ENCODE measurements at places on chromosomes 11 and 22.
A peak's percentile ranks its signal among the peaks of the same experiment; 100 is the strongest.

GRCh38 chr11:128290106-128290840 is 297.1 kb downstream of the ETS1 start:
- peak; percentile 35 for DNase-seq

- no peak for DNase-seq
These were observed 94.5 kb downstream of the ME3 start for GRCh38 chr11:86577644-86578636.

DNA sequence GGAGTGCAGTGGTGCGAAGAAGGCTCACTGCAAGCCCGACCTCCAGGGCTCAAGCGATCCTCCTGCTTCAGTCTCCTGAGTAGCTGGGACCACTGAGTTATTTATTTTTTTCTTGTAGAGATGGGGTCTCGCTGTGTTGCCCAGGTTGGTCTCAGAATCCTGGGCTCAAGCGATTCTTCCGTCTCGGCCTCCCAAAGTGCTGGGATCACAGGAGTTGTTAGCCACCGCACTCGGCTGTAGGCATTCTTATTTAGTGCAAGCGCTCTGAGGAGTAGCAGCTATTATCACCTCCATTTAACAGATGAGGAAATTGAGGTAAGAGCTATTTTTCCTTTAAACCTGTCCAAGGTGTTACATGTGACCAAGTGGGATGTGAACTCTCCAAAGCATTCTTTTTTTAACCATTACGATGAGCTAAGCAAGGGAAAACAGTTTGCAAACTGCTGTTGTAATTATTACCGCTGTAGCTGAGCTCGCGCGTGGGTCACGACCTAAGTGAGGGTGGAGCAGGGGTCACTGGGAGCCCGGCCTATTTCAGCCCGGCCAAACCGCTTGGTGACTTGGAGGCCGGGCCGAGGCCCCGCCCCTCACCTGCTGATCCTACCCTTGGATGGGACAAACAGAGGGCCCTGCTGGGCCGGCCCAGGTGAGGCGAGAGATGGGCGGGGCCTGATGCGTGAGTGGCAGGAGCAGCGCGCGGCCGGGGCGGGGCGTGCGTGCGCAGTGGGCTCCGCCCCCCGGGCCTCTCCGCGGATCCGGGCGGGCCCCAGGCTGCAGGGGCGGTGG is 449 bp upstream of the KREMEN1 start:
- DNase-seq = peak; percentile 69

GRCh38 chr22:45980761-45981160 is 3.8 kb upstream of the WNT7B start:
- no peak for DNase-seq

- DNase-seq = no peak
These were observed 11.6 kb upstream of the RTN4R start for GRCh38 chr22:20279662-20280134.

DNA sequence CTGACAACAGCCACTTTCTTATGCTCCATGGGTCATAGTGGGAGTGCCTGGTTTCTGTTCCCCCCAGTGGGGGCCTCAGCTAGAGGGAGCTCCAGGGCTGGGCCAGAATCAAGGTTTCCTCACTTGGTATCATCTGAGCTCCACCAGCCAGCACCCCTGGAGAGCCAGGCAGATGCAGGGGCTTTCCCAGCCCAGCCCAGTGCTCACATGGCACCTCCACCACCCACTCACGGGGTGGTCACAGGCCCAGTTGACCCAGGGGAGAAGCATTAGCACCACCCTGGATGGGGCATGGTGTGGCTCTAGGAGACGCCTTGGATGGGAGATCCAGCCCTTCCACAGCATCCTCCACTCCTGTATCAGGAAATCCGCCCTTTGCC is 24.1 kb upstream of the WNT7B start:
- DNase-seq = no peak

- DNase-seq = no peak
These were observed 13.5 kb downstream of the PCSK7 start for GRCh38 chr11:117218133-117218915.

DNA sequence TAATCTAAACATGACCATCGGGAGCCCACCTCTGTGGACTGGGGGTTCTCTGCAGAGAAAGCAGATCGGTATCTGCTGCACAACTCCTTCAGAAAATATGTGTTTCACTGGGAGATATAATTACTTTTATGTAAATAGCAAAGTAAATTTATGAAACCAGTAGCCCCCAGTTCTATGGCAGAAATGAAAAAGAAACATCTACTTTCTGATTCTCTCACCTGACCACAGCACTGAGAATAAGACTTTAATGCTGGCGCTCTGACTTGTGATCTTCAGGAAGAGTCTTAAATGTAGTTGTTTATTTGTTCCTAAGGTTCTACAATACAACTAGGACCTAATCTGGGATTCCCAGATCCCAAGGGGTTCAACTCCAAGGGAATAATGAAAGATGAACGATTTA is 518.0 kb downstream of the DLG2 start:
- no peak for DNase-seq

- no peak for DNase-seq
These were observed 7.8 kb upstream of the CELSR1 start for GRCh38 chr22:46545086-46545792.

GRCh38 chr11:104774578-104774977 is 123.7 kb downstream of the CASP12 start:
- DNase-seq = no peak

GRCh38 chr11:77770629-77771028 is 49.9 kb downstream of the RSF1 start:
- no peak for DNase-seq

- DNase-seq = no peak
These were observed 114.4 kb upstream of the API5 start for GRCh38 chr11:43197379-43197778.

DNA sequence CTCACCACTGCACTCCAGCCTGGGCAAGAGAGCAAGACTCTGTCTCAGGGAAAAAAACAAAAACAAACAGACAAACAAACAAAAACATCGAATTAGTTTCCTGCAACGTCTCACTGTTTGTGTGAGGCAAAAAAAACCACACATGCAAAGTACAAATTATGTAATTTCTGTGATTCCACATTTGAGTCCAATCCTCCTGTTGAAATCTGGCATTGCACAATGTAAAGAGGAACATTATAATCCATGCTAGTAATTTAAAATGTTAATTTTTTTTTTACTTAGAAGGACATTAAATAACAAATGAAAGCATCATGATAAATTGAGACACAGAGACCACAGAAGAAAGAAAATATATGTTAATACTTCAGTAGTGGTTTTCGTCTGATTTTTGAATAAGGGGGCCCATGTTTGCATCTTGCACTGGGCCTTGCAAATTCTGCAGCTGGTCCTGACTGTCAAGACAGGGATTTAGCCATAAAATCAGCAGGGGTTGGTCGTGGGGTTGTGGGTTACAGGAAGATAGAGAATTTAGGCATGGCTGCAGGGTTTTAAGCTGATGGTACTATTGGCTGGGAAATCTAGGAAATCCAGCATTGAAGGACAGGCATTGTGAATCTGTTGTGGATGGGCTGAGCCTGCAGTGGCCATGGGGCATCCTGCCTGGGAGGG is 102.6 kb upstream of the ALDH3B2 start:
- no peak for DNase-seq

DNA sequence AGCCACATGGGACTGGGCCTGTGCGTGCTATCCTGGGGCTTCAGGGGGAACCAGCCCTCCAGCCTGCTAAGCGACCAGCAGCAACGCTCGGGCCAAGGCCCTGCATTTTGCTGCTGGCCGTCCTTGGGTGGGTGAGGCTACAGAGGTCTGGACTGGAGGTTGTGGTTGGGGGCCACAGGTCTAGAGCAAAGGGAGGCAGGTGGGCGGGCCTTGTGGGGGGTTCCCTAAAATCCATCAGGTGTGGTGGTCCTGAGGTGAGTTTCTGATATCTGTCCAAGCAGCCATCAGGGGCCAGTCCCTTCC is 34.7 kb downstream of the PPM1F start:
- DNase-seq = no peak

DNA sequence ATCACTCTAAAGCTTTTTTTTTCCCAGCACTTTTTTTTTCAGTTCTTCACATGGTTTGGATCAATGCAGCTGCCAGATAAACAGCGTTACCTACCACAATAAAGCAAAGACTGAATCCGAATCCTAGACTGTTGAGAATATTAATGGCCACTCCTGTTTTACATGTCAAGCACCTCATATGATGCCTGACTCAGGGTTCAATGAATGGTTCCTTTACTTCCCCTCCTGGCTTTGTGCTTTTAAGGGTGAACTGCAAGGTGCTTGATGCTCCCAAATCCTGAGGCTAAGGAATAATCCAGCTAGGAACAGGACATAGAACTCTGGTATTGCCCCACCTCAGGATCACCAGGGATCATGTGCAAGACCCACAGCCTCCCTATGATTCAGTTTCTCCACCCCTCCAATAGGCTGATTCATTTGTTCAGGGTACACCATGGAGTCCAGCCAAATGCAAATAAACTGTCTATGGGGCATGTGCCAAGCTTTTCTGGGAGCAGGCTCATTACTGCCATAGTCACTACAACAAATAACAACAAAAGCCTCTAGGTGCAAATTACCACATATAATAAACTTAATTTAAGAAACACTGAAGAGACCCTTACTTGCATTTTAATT is 104.3 kb downstream of the GAB2 start:
- DNase-seq = no peak

GRCh38 chr22:38104084-38104483 is 6.4 kb downstream of the BAIAP2L2 start:
- DNase-seq = no peak

- no peak for DNase-seq
These were observed 206.4 kb upstream of the E2F8 start for GRCh38 chr11:19447150-19447566.

GRCh38 chr22:16609548-16610261 is 17.1 kb upstream of the CCT8L2 start:
- DNase-seq = no peak

GRCh38 chr11:14318581-14318981 is 40.4 kb downstream of the RRAS2 start:
- DNase-seq = no peak

GRCh38 chr11:35011944-35012343 is 95.5 kb downstream of the PDHX start:
- no peak for DNase-seq

DNA sequence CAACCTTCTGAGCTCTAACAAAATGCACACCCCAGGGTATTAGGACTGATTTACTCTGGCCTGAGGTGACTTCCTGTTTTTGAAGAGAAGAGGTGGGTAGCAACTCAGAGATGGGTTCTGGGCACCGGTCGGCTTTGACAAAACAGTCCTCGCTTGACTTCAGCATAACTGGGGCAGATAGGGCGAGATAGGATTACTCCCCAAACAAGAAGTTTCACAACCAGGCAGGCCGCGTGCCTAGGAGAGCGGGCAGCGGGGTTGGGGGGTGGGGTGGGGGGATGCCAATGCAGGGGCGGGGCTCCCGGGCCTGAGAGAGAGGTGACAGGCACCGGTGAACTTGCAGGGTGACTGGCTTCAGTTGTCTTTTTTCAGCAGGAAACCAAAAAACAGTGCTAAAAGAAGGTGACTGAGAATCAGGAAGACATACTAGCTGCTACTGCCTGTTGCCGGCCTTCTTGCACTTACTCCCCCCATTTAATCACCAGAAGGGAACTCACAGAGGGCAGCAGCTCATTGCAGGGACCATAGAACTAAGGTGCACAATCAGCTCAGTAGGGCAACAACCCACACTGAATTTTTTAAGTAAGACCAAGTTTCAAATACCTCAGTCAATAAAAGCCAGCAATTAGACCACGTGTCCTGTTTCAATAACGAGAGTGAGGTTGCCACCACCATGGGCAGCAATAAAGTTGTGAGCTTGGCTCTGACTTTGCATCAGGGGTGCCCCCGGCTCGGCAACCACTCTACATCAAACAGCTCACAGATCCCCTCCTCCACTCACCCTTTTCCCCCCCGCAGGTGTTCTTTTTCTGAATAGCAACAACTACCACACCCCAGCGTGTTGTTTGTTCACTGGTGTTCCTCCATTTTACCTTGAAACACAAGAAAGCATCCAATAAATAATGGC is 37.2 kb upstream of the ETS1 start:
- DNase-seq = peak; percentile 44

DNA sequence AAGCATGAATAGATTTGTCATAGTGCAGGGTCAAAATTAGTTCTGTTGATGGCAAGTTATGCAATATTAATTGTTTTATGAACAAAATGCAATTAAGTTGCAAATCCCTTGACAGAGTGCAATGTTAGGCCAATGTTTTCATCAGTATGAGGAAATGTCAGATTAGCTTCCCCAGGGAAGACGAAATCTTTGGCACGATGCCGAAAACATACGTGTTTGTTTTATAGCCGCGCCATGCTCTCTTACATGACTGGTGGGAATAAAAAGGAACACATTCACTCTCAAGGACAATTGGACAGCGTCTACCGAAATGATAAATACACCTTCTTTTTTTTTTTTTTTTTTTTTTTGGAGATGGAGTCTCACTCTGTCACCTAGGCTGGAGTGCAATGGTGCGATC is 27.0 kb downstream of the MFNG start:
- DNase-seq = no peak

GRCh38 chr11:94954753-94955152 is 18.6 kb downstream of the CWC15 start:
- no peak for DNase-seq

GRCh38 chr11:96287822-96288439 is 55.1 kb downstream of the MAML2 start:
- no peak for DNase-seq

GRCh38 chr22:43878831-43879550 is 12.8 kb downstream of the PNPLA5 start:
- no peak for DNase-seq

- no peak for DNase-seq
These were observed 2.8 kb downstream of the SLC7A4 start for GRCh38 chr22:21029486-21030025.

DNA sequence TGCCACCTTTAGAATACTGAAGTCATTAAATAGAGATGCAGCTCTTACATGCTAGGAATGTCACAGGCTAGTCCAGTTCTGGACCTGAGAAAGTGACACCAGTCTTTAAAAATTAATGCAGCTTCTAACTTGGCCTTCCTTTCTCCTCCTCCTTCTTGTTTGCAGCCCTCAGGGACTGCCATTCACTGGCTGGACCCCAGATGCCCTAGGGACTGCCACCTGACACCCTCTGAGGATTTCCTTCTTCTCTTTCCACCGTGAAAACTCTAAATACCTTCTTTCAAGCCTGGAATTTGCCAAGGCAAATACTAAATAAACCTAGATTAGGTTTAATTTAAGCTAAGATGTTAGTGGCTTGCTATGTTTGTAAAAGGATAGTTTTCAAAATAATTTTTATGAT is 78.4 kb downstream of the MUC15 start:
- no peak for DNase-seq

DNA sequence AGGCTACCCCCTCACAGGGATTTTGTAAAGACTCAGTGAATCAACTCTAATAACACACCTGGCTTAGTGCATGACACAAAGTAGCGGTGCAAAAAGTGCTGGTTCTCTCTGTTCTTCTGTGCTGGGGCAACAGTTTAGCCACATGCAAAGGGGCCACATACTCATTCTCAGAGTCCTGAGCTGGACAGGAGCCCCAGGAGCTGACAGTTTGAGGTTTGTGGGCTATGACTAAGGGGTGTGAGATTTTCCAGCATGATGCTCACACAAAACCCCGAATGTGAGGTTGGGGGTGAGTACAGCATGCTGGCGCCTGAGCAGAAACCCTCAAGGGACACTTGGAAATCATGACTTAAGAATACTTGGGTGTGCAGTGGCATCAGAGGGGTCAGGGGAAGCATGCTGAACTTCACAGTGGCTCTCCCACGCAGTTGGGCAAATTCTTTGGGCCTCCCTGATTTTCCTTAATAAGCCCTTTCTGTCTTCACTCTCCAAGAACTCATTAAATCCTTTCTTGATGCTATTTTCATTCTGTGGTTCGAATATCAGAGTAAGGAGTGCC is 31.0 kb downstream of the TMPRSS5 start:
- no peak for DNase-seq

All from activated T-cell treated with anti-CD3 and anti-CD28 coated beads for 1 hour (primary cell).